CD4-positive, alpha-beta T cell treated with Interleukin-6 at 100 ng/mL for 8 hours (primary cell): ENCODE measurements at places on chromosomes 13 and 19.

GRCh38 chr19:15296353-15296752 is 36.0 kb downstream of the BRD4 start:
- DNase-seq = no peak

- DNase-seq = no peak
These were observed 2.6 kb upstream of the MCEMP1 start for GRCh38 chr19:7674010-7675005.

GRCh38 chr13:103945836-103946235 is 879.6 kb upstream of the SLC10A2 start:
- no peak for DNase-seq

DNA sequence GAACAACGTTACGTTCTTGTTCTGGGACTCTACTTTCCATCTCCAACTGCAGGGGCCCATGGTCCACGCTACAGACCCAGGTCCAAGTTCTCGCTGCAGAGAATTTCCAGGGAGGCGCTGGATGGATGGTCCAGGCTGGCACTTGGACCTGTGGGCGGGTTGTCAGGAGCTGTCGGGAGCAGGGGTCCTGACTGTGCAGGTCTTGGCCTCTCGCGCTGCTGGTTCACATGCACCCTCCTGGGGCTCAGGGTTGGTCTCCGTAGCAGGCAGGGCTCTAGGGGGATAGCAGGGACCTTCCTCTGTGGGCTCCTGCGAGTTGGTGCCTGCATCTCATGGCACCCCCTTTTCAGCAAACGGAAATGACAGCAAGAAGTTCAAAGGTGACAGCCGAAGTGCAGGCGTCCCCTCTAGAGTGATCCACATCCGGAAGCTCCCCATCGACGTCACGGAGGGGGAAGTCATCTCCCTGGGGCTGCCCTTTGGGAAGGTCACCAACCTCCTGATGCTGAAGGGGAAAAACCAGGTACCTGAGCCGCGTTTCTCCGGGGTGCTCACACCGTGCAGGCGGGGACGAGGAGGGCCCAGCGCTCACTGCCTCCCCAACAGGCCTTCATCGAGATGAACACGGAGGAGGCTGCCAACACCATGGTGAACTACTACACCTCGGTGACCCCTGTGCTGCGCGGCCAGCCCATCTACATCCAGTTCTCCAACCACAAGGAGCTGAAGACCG is 6.6 kb downstream of the PTBP1 start:
- no peak for DNase-seq

DNA sequence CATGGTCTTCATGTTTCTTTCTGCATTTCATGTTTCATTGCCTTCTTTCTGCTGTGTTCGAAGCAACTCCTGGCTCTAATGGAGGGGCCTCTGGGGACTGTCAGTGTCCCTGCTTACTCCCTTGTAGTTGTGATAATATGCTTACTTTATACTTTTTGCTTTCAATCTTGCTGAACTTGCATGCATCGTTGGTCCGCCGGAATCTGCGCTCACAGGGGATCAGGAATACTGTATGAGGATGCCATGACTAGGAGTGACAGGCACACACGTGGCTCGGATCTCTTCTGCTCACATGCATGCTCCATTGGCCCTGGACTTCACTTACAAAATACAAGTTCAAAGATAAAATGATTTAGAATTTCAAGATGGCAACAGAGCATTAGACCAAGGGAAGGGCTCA is 108.8 kb downstream of the SIPA1L3 start:
- no peak for DNase-seq

DNA sequence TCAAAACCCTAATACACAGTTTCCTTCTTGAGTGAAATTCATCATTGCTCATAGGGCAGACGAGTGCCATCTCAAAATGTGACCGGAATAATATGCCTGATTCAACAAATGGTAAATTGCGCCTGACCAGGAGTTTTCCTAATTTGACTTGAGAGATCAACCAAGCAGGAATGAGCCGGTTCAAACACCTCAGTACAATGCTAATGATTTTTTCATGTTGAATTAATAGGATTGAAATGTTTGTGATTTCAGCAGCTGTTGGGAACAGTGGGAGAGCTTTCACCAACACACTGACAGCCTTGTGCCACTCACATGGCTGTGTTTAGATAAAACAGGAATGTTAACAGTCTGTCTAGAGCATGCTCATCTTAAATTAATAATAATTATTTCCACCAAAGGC is 484.8 kb downstream of the PCDH9 start:
- DNase-seq = no peak

GRCh38 chr13:98480915-98481877 is 95.7 kb downstream of the STK24 start:
- DNase-seq = no peak

DNA sequence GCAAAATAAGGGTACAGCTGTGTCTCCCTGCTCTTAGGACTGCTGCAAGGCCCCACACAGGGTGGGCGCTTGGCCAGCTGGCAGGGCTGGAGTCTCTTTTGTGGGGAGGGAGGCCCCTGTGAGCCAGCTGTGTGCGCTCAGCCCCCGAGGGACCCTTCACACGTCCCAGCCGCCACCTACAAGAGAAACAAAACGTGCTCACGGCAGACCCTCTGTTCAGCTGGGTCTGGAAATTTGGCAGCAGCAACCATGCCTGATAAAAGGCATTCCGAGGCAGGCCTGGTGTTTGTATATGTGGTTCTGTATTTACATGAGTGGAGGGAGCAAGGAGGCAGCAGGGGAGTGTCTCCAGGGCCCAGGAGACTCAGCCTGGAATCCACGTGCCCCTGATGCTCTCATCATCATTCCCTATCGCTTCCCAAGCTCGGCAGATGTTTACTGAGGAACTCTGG is 49.7 kb downstream of the CRTC1 start:
- DNase-seq = no peak

DNA sequence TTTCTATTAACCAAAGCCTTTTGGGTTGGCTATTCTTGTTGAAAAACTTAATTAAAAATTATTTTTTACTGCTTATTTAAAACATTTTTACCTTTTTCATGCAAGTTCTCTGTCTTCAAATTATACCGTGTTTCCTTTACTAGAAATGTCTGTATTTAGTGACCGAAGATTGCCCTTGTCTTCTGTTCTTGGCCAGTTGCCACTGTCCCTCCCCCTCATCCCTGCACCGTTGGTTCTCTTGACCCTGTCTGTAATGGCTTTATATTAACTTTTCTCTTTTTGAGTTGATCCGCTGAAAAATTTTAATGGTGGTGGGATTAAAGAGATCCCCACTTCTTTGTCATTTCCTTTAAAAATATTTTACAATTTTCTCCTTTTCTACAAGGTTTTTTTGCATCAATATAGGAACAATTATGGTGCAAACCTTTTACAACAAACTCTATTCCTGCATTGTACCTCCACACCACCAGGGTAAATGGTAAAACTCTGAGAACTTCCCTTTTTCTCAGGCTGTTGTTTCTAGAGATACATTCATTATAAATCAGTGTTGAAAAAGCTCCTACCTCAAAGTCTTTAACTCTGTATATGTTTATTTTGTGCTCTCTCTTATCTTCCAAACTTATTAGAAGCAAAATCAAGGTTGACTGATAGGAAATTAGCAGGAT is 12.9 kb upstream of the RNF113B start:
- DNase-seq = no peak

DNA sequence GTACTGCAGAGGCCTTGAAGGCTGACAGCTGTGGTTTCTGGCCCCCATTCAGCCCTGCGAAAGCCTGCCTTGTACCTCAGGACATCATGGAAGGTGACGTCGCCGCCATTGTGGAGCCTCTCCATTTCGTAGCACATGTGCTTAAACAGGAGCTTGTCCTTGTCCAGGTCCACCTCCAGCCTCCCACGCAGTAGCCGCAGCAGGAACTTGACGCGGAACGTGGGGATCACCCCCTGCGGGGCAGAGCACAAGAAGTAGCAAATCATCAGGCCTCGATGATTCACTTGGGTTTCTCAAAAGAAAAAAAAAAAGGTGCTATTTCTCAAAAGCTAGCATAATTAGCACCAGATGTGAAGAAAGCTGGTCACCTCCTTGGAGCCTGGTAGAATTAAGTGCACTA is 351.0 kb downstream of the NALCN start:
- no peak for DNase-seq
